ENCODE measurements at places on chromosomes 12 and 14.

GRCh38 chr12:51392556-51393237 lies 1.5 kb upstream of the GALNT6 start:
- DNase-seq: no peak

- DNase-seq: no peak
Observed at GRCh38 chr12:27431185-27431584, 15.4 kb upstream of the SMCO2 start.

- DNase-seq: no peak
Observed at GRCh38 chr12:121980191-121980891, 41.3 kb upstream of the BCL7A start.

GRCh38 chr14:70671652-70672644 lies 30.2 kb downstream of the TTC9 start:
- DNase-seq: no peak

DNA sequence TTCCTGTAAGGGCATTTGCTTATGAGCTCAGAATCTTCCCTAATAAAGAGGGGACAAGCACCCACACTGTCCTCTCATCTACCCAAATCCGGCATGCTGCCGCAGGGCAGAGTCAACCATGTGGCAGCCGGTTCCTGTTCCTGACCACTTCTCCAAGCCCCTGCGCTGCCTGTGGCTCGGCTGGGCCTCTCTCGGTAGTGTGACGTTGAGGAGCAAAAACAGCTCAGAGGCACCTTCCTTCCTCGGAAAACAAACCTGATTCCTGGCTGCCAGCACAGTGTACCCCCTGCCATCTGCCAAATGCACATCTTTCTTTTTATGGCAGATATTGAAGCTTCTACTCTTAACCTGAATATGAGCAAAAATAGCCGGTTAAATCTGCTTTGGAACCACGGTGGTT lies 50.5 kb downstream of the CFAP251 start:
- DNase-seq: no peak

- no peak for DNase-seq
Observed at GRCh38 chr14:74257941-74258763, 18.9 kb downstream of the VSX2 start.

DNA sequence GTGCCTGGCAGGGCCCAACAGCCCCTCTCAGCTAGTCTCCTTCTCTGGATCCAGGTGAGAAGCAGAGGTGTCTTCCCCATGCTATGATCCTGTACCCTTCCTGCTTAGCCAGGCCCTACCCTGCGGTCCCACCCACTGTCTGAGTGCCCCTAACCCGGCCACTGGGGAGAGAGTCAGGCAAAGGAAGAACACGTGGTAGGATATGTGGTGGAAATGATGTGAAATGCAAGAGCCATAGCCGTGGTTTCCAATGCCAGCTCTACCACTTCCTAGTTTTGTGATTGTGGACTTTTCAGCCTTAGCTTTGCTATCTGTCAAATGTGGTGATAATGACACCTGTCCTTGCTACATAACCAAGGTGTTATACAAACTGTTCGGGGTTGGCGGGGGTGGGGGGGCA lies 15.8 kb downstream of the KRT2 start:
- DNase-seq: no peak

DNA sequence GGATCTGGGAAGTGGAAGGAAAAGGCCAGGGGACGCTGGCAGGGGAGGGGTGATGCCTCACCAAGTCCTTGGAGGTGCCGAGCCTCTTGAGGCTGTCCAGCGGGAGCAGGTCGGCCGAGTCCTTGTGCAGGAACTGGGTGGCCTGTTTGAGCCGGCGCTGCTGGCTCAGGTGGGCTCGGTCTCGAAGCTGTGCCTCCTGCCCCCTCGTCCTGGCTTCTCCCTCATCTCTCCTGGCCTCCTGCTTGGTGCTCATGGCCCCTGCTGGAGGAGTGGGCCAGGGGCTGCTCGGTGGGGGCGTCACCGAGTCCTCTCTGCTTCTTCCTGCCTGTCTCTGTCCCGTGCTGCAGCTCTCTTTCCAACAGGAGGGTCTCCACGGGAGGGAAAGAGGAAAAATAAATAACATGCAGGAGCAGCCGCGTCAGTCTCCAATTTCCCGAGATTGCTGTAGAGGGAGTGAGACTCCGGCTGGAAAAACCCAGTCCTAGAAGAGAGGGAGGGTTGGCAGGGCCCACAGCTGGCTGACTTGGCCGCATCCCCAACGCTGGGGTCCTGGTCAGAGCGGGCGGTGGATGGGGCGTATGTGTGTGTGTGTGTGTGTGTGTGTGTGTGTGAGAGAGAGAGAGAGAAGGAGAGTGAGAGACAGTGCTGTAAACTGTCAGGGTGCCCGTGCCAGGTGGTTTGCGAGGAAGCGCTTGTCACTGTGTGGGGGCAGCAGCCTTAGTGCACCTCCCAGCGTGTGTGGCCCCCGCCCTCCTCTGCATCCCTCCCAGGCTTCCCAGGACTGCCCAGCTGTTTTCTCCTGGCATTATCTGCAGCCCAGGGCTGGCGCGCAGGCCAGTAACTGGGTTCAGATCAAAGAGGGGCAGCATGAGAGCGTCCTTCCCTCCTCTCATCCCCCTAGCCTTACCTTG lies at the start of gene NRIP2:
TSS of gene NRIP2 (minus strand) at position 455 of the 911 bp plus-strand sequence. CDS start at position 403, 52 bp downstream.
- DNase-seq: no peak

DNA sequence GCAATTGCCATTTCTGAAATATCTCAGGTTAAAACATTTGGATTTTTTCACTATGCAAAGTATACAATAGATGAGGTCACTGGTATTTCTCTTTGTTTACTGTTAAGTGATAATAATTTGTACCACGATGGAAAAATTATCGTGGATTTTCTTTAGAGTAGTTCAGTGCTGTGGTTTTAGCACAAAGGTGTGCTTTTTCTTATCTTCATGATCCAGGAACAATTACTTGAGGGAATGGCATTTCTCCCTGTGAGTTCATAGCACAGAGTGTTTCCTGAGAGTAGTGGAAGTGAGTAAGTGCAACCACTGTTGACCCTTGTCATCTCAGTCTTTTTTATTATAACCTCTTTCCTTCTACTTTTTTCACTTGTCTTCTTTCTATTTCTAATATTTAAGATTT lies 86.8 kb downstream of the FGD4 start:
- DNase-seq: no peak

- DNase-seq: no peak
Observed at GRCh38 chr12:11729008-11729407, 79.5 kb downstream of the ETV6 start.

GRCh38 chr12:130121226-130122000 lies 40.9 kb upstream of the FZD10 start:
- DNase-seq: no peak

DNA sequence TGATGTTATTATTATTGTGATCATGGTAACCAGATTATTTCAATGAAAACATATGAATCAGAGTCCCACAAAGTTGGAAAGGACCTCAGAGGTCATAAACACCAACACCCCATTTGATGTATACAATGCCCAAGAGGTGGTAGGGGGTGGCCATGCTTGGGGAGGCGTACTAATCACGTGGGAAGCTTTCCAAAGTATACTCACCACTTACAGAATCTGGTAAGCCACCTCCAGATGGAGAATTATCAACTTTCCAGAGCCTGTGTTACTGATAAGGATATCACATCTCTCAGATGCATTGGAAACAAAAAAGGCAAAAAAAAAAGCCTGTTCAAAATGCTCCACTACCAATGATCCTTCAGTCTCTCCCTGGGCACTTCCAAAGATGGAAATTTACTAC lies 8.4 kb downstream of the DAD1 start:
- DNase-seq: no peak

GRCh38 chr12:123468786-123469185 lies 10.8 kb downstream of the SNRNP35 start:
- DNase-seq: no peak

DNA sequence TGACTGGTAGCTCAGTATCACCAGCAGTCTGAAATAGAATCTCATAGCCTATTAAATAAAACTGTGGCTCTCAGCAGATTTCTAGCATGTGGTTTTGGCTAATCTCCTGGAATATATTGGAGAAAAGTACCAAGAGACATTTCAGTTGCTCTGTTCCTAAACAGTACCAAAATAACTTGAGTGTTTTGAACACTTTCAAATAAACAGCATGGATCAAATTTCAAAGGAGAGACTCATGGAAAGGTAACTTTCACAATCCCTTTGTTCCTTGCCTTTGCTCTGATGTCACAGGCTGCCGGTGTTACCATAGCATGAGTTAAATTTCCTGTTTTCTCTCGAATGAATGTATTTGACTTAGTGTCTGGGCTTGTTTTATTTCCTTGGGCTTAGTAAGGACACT lies 3.4 kb downstream of the ARG2 start:
- no peak for DNase-seq

DNA sequence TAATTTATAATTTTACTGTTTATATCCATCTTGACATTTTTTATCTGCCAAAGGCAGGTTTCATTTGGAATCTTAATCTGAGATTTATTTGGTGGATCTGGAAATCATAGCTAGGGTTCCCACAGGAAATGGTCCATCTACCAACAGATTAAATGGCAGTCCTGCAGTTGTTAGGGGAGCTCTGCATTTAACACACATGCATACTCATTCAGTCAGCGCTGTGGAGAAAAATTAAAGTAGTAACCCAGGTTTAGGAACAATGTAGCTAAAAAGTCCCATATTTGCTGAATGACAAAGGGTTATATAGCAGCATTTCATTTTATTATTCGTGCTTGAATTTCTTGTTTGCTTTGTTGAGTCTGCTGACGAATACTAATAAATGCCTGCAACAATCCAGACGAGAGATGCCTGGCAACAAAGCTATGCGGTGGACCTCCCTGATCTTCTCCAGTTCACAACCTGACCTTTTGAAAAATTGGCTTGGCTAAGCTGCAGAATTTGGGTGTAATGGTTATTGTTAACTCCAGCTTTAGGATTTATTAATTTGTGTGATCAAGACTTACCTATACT lies 59.8 kb downstream of the MIPOL1 start:
- no peak for DNase-seq

- no peak for DNase-seq
Observed at GRCh38 chr14:32702562-32702961, 236.1 kb upstream of the NPAS3 start.

DNA sequence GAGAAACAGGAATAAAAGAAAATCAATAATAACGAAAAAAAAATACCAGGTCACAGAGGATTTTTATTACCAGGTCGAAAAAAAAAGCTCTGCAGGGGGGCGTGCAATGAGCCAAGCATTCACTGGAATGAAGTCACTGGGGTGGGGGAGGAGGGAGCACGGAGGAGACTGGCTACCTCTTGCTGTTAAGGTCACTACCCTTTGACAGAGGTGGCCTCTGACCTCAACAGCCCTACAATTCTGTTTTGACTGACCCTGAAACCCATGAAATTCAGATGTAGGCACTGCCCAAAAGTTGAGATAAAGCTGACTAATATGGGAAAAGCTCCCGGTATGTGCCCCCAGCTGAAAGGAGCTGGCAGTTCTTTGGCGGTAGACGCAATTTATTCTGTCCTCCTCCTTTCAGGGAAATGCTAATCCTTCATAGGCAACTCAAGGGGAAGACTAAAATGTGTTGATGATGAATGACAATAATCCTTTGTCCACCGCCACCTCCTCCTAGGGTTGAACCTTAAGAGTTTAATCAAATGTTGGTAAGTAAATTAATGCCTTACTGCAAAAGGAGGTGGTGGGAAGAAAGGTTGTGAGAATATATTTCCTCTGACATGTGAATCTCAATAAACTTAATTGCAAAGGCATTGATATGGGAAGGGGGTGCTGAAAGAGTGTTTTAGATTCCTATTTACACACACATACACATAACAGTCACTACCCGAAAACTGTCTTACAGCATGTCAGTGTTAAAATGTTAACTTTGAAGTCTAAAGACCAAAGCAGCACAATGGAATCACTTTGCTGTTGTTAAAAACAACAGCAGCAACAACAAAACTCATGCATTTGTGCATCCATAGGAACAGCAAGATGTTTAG lies 6.3 kb upstream of the RIC8B start:
- DNase-seq: no peak

DNA sequence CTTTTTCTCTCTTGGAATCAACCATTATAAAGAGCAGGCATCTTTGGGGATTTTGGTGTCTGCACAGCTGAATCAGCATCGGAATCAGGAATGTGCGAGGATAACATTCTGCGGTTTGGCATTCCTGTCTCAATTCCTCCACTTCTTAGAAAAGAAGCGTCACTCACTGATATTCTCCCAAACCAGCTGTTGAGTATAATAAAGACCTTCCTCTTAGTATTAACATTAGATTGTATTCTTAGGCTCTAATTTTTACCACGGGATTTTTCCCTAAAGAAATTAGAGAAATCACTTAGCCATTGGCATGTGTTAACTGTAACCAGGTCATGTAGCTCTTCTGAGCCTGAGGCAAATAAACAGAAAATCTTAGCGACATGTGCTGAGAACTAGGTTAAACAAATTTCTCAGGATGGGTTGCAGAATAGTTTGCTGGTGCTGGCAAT lies 128.7 kb downstream of the TMX1 start:
- no peak for DNase-seq

DNA sequence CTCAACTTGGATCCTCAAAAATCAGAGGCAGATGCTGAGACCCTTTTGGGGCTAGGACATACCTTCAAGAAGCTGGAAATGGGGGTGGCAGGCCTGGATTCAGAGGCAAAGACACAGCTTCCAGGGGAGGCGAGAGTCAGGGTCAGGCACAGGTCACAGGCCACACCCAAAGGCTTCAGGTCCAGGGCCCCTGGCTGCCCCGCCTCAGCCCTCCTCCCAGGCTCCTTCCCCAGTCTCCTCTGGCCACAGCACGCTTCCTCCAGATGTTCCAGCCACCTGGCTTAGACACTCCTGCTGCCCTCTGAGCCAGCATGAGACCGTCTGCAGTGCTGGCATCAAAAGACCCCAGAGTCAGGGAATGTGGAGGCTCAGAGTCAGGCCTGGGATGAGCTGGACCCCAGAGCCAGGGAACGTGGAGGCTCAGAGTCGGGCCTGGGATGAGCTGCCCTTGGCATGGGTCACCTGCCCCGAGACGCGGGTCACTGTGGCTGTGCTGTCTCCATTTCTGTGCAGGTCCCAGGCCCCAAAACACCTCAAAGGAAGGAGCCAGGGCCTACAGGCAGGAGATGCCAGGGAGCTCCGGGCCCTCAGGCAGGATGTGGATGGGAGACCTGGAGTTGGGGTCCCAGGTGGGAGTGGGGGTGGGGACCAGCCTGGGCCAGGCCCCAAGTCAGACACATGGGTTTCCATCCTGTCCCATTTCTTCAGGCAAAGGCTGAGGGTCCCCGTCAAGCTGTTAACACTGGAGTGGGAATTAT lies 58.9 kb downstream of the DIO3 start:
- DNase-seq: no peak

DNA sequence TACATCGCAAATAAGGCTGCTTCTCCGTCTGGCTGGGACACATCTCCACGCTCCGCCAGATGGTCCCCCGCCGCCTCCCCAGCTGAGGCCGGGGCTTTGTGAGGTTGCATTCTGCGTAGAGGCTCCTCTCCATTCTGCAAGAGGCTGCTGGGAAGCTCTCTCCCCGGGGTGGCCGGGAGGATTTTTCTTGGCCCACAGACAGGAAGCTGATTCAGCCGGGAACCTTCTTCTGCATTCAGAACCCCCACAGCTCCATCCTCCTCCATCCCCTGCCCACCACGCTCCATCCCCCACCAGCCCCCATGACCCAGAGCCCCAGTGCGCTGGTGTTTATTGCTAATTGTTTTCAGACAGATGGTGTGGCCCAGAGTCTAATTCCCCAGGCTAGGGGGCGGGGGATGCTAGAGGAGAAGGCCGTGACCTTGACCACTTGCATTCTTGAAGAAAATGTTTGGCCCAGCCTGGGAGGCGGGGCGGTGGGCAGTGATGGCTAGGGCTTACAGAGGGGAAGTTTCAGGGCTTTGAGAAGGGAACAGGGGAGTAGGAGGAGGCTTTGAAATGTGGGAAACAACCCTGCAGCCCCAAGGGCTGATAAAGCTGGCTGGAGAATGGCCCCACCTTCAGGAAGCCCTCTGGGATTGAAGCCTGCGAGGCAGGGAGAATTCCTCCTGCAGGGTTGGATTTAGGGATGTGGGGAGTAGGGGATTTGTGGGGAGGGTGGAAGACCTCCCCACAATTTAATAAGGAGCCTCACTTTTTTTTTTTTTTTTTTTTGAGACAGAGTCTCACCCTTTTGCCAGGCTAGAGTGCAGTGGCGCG lies 88.5 kb upstream of the NCOR2 start:
- no peak for DNase-seq
